Fibroblast of mammary gland (primary cell): ENCODE measurements at places on chromosomes 1 and 21.

GRCh38 chr1:186183219-186183618 lies 191.8 kb downstream of the TPR start:
- DNase-seq: peak; percentile 96

DNA sequence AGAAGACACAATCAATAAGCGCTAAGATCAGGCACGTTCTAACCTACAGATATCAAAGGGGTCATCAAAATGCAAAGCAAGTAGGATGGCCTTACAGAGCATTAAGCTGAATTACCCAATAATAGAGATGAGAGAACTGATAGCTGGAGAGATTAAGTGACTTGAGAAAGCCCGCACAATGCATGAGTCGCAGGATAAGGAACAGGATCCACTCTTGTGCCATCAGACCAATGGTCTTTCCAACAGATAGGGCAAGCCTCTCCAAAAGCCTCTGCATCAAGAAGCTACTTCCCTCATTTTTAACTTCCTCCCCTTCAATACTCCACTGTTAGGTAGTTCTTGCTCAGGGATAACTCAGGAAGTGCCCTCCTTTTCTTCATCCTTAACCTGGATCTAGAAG lies 2.6 kb downstream of the CHML start:
- peak; percentile 47 for DNase-seq

DNA sequence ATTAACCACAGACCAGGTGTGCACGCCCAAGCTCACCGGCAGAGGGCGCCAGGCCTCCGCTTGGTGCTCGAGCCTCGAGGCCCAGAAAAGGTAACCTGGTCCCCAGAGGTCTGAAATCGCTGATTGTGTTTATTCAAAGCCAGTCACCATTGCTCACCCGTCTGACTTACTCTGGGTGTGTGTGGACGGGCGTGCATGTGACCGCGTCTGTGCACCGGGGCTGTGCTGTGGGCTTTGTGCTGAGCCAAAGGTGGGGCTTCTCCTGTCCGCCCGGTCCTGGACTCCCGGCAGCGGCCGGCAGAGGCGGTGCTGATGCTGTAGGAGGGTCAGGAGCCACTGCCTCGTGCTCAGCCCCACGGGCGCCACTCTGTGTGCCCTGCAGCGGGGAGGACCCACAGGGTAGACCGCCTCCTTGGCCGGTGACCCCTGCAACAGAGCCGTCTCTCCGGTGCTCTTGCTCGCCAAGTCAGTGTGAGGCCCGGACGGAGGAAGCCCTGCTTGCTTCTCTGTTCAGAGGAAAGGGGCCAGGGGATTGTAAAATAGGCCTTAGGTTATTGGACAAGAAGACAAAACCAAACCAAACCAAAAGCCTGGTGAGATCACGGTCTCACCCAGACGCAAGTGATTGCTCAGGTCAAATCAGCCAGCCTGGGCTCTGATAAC lies 32.0 kb upstream of the BTG2 start:
- peak; percentile 83 for DNase-seq

DNA sequence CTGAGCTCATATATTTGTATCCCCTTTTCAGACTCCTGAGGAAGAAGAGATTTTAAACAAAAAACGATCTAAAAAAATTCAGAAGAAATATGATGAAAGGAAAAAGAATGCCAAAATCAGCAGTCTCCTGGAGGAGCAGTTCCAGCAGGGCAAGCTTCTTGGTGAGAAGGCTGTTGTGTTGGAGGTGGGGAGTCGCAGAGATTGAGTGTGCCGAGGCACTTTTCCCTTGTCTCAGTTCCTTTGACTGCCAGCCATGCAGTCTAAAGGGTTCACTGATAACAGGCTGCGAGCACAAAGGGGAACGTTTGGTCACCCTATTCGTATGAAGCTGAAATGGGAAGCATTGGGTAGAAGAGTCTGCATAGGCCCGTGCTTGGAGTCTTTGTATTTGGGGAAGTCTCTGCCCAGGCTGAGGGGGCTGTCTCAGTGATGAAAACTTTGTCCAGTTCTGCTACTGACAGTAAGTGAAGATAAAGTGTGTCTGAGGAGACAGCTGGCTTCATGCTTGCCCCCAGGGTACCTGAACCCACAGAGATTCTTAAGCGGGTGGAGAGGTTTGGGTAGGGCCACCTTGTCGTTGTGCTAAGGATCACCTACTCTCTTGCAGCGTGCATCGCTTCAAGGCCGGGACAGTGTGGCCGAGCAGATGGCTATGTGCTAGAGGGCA lies 2.8 kb downstream of the RPS8 start:
- DNase-seq: no peak

GRCh38 chr1:218592688-218593087 lies 247.6 kb downstream of the TGFB2 start:
- no peak for DNase-seq

- DNase-seq: peak; percentile 56
These were observed 5.4 kb downstream of the TNN start for GRCh38 chr1:175073061-175073460.

DNA sequence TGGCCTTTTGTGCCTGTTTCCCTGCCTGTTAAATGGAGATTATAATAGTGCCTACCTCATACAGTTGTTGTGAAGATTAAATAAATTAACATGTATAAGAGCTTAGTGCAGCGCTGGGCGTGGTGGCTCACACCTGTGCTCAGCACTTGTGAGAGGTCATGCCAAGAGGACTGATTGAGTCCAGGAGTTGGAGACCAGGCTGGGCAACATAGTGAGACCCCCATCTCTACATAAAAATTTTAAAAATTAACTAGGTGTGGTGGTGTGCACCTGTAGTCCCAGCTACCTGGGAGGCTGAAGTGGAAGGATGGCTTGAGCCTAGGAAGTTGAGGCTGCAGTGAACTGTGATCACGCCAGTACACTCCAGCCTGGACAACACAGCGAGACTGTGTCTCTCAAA lies 12.1 kb downstream of the CAMK2N1 start:
- no peak for DNase-seq
